ENCODE measurements at places on chromosomes 2 and 18.

DNA sequence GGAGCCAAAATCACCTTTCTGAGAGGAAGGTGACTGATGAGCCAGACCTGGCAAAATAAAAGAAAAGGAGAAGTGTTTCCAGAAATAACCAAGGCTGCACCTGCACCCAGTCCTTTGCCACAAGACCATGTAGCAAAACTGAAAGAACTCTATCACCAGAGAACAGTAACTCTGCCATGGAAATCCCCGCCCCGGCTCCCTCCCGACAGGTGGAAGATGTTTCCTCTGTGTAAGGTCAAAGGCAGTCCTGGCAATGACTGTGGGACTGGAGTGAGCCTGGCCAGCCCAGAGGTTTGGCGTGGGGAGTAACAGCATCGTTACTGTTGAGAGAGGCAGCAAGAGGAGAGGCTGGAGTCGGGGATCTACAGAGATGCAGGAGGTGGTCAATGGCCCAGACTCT, 42.3 kb downstream of the SPRED2 start:
- DNase-seq = no peak

DNA sequence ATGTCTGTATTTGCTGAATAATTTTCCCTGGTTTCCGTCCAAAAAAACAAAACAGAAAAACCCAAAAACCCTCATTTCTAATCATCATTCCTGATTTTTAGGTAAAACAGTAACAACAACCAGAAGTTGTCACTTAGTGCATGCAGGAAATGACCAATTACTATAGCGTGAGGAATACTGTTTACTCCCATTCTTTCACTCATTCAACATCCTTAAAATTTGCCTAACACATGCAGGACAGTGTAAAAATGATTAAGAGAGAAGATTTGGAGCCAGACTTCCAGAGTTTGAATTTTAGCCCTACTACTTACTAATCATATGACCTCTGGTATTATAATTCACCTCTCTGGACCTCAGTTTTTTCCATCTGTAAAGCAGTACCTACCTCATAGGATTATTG, 83.1 kb downstream of the FIGN start:
- no peak for DNase-seq

DNA sequence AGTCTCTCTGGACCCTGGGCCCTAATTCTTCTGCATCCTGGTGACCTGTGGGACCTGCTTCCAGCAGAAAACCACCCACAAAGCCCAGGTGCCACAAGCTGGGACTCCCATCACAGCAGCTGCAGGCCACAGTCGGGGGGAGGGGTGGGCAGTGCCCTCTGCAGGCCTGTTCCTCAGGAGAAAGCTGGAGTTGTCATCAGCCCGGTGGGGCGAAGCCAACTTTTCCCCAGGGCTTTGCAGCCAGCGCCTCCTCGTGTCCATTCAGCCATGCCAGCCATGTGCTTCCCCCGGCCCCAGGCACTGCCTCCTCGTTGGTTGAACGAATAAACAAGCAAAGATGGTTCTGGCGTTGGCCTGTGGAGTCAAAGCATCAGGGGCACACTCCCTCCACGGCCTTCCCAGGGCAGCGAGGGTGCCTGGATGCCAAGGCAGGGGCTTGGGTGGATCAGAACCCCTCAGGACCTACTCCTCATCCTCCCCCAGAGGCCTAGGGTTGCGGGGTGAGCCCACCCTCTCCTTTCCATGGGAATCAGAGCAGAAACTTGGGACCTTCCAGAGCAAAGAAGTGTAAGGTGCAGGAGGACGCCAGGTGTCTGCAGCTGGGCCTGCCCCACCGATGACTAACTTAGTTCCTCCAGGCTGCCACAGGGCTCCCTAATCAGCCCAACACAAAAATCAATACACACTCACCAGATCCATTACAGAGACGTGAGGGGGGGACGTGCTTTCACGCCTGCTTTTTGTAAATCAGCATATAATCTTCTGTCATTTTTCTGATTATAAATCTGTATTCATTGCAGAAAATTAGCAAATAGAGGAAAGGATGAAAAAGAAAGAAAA, 75.7 kb upstream of the RAB6C start:
- DNase-seq = no peak

GRCh38 chr2:195730912-195731311, 73.9 kb downstream of the SLC39A10 start:
- DNase-seq = no peak

GRCh38 chr18:25111377-25112288, 240.3 kb downstream of the ZNF521 start:
- no peak for DNase-seq

DNA sequence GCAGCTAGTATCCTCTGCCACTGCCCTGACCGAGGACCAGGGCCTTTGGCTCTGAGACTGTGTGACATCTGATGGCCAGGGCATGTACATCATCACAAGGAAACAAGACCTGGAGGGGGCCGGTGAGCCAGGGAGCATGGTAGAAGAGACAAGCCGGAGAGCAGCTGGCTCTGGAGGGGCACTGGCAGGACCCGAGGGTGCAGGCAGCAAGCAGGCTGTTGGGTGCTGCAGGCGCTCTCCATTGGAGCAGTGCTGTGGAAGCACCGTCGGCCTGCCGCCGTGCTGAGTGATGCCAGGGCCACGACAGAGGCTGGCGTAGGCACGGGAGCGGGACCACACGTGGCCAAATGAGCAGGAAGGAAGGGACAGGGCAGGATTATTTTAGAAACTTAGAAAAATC, 335.2 kb downstream of the GBX2 start:
- DNase-seq = no peak

Measured in pulmonary artery endothelial cell (primary cell).